HCT116 (cell line): ENCODE measurements at places on chromosomes 11 and 22. TPM values are rescaled to one million over a fixed set of nuclear protein-coding genes. Genes with fewer than 3 reads are reported as not detected.

The TOMT gene
- not detected for total RNA-seq

DNA sequence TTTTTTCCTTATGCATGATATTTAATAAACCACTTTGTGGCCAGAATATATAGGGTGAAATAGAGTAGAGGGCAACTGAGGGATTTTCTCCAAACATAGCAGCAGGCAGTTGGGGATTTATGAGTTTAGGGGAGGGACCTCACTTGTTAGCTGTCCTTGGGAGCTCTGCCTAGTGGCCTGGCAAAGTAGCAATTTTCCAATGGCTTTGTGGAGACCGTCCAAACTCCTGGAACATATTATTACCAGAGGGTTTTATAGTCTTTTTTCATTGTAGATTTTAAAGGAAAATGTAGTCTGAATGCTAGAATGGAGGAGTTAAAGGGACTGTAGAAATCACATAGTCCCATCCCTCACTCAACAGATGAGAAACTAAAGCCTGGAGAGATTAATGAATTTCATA lies 32.3 kb downstream of the AMOTL1 start:
- no peak for DNase-seq
- H3K4me3 ChIP-seq: no peak overlapping the region
- no peak overlapping the region for H3K27ac ChIP-seq
- no peaks in the 10 kb centered on the region for H3K27me3 ChIP-seq
- H3K4me1 ChIP-seq: peaks cover 20% of the 10 kb centered on the region

DNA sequence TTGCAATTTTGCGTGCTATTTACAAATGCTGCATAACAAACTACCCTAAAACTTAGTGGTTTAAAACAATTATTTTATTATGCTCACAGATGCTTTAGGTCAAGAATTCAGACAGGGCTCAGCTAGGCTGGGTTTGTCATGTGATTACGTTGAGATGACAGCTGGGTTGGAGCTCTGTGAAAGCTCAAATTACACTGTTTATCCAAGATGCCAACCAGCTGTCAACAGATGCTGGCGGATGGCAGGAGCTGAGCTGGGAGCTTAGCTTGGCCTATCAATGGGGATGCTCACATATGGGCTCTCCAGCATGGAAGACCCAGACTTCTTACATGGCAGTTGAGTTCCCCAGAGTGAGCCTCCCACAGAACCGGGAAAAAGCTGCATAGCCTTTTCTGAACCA lies 62.7 kb downstream of the STK33 start:
- no peak overlapping the region for H3K4me3 ChIP-seq
- DNase-seq: no peak
- no peaks in the 10 kb centered on the region for H3K27me3 ChIP-seq
- H3K4me1 ChIP-seq: no peaks in the 10 kb centered on the region
- no peaks in the 10 kb centered on the region for H3K36me3 ChIP-seq
- no peak overlapping the region for H3K27ac ChIP-seq

- no peak for DNase-seq
- H3K4me1 ChIP-seq: no peaks in the 10 kb centered on the region
- H3K27me3 ChIP-seq: no peaks in the 10 kb centered on the region
- H3K4me3 ChIP-seq: no peak overlapping the region
- 0 out of 2 replicates have a peak, but pooled peaks cover 4% of the 10 kb centered on the region for H3K36me3 ChIP-seq
These were observed 70.6 kb downstream of the RRAS2 start for GRCh38 chr11:14288189-14288935.

The OR2AG1 gene
- not detected for total RNA-seq

DNA sequence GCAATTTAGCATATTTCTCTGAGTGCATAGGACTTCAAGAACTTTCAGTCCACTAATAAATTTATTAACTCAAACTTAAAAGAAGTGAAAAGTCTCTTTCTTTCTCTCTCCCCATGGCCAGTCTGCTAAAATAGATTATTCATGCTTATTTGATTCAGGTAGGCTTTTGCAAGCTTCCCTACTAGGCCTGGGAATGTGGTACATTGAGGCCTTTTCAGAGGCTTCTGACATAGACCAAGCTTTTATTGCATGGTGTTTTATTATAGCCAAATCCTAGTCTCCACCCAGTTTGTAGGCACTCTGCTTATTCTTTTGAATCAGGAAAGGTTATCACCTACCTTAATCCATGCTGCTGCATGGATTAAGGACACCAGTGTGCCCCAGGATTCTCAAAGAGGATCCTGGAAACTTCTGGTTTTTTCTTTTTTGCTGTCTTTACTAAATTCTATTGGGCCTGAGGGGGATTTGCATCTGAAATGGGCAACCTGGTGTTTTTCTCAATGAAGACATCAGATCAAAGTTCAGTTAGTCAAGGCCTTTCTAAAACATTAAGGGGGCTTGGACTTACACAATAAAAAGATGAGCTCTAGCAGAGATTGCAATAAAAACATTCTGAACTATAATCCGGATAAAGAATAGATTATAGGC lies 92.2 kb downstream of the ELP4 start:
- DNase-seq: no peak
- H3K4me1 ChIP-seq: no peaks in the 10 kb centered on the region
- H3K4me3 ChIP-seq: no peak overlapping the region
- H3K36me3 ChIP-seq: no peaks in the 10 kb centered on the region
- H3K27ac ChIP-seq: no peak overlapping the region

The PTS gene
- total RNA-seq: 45.7 TPM

The LINC01488 gene
- total RNA-seq: not detected

- H3K36me3 ChIP-seq: no peaks in the 10 kb centered on the region
- peak within 1 kb of the TSS; percentile 22; the same call in 1 of the 2 replicates for H3K27ac ChIP-seq
- no peaks in the 10 kb centered on the region for H3K27me3 ChIP-seq
These were observed at the start of gene PAX6 for GRCh38 chr11:31810779-31811647. Gene PAX6, minus strand, starts transcription at chr11:31811322. Its CDS starts 4,911 bp downstream, at chr11:31806411.

DNA sequence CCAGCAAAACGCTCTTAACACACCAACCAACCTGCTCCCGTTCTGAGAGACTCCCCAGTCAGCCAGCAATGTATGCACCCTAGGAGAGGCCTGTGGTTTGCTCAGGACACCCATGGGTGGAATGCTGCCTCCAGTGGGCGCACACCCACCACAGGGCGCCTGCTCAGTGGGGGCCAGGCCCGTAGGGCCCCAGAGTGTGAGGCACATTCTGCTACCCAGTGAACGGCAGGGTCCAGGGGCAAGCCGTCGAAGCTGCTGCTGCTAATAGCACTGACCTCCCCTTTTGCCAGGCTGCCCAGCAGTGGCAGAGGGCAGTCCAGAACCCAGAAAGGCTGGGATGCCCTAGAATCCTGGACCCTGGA lies 12.8 kb downstream of the B3GAT1 start:
- no peak overlapping the region for H3K4me3 ChIP-seq
- peaks cover 7% of the 10 kb centered on the region for H3K4me1 ChIP-seq
- H3K36me3 ChIP-seq: no peaks in the 10 kb centered on the region
- H3K27me3 ChIP-seq: peaks cover 6% of the 10 kb centered on the region; the same call in 1 of the 2 replicates

DNA sequence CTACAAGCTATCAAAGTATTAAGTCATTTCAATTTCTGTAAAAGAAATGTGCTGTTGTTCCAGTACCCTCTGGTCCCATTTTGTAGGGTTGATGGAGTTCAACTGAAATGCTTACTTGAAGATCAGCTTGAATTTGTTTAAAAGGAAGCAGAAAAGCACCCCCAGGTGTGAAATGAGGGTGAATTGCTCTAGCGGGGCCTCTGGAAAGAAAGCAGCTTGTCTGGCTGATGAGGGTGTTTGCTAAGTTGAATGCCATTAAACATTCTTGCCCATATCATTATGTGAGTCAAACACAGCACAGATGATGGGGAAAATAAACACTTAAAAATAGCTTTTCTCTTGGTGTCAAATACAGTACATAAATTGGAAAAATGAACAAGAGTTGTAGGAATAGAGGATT lies 280.3 kb downstream of the RAB38 start:
- no peak overlapping the region for H3K27ac ChIP-seq
- no peaks in the 10 kb centered on the region for H3K36me3 ChIP-seq
- H3K4me3 ChIP-seq: no peak overlapping the region
- H3K4me1 ChIP-seq: no peaks in the 10 kb centered on the region
- no peak for DNase-seq
- H3K27me3 ChIP-seq: peaks cover 44% of the 10 kb centered on the region

The MRGPRE gene
- not detected for total RNA-seq

The RFPL3 gene
- not detected for total RNA-seq

GRCh38 chr22:43828725-43828997 lies 16.6 kb upstream of the EFCAB6 start:
- no peaks in the 10 kb centered on the region for H3K36me3 ChIP-seq
- no peak for DNase-seq
- H3K27ac ChIP-seq: no peak overlapping the region
- no peaks in the 10 kb centered on the region for H3K4me1 ChIP-seq

DNA sequence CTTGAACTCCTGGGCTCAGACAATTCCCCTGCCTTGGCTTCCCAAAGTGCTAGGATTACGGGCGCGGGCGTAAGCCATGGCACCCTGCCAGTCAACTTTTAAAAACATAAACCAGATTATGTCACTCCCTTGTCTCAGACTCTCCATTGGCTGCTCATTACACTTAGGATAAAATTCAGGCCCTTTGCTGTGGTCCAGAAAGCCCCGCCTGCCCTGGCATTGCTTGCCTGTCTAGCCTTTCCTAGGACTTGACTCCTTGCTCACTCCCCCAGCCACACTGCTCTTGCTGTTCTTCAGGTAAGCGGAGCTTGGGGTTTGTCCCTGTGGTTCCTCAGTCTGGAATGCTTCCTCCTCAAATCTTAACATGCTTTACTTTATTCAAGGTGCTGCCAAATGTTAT lies 30.5 kb downstream of the DIXDC1 start:
- no peak for DNase-seq
- no peak overlapping the region for H3K4me3 ChIP-seq
- no peaks in the 10 kb centered on the region for H3K4me1 ChIP-seq
- 0 out of 2 replicates have a peak, but pooled peaks cover 3% of the 10 kb centered on the region for H3K36me3 ChIP-seq
- no peaks in the 10 kb centered on the region for H3K27me3 ChIP-seq
- no peak overlapping the region for H3K27ac ChIP-seq

The SCGB1A1 gene
- 2.0 TPM for total RNA-seq

The PANX3 gene
- total RNA-seq: not detected

- H3K27ac ChIP-seq: no peak overlapping the region
- H3K4me3 ChIP-seq: no peak overlapping the region
- peaks cover 15% of the 10 kb centered on the region; the same call in 1 of the 2 replicates for H3K27me3 ChIP-seq
These were observed 192.2 kb upstream of the BLID start for GRCh38 chr11:122308226-122308625.

DNA sequence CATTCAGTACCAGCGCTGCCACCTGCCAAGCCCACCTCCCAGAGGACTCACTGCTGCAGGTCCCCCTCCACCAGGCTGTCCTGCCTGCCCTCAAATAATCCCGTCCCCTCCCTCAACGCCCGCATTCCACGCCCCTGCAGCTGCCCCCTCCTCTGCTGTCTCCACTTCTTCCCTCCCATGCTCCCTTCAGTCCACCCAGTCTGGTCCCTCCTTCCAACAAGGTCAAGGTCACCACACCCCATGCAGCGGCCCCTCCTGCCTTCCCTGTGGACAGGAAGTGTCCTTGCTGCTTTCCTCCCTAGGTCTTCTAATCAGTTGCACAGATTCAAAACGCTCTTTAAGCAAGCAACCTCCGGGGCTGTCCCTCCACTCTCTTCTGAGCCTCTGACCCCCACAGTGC lies 12.1 kb downstream of the MACROD1 start:
- DNase-seq: no peak
- H3K27me3 ChIP-seq: no peaks in the 10 kb centered on the region
- no peak overlapping the region for H3K4me3 ChIP-seq
- no peaks in the 10 kb centered on the region for H3K36me3 ChIP-seq
- H3K4me1 ChIP-seq: no peaks in the 10 kb centered on the region

- no peaks in the 10 kb centered on the region for H3K27me3 ChIP-seq
- H3K36me3 ChIP-seq: no peaks in the 10 kb centered on the region
- no peaks in the 10 kb centered on the region for H3K4me1 ChIP-seq
- no peak overlapping the region for H3K4me3 ChIP-seq
- DNase-seq: no peak
These were observed 43.6 kb upstream of the PRR5 start for GRCh38 chr22:44658311-44658953.

- peak; percentile 26 for DNase-seq
- no peaks in the 10 kb centered on the region for H3K36me3 ChIP-seq
- H3K4me3 ChIP-seq: no peak overlapping the region
- H3K4me1 ChIP-seq: no peaks in the 10 kb centered on the region
- H3K27me3 ChIP-seq: no peaks in the 10 kb centered on the region
- H3K27ac ChIP-seq: no peak overlapping the region
These were observed 79.0 kb downstream of the AASDHPPT start for GRCh38 chr11:106156290-106156937.

GRCh38 chr11:32529994-32530588 lies 53.5 kb upstream of the EIF3M start:
- H3K27me3 ChIP-seq: no peaks in the 10 kb centered on the region
- no peak overlapping the region for H3K4me3 ChIP-seq
- no peak overlapping the region for H3K27ac ChIP-seq

GRCh38 chr22:46581538-46582244 lies 38.5 kb upstream of the GRAMD4 start:
- peaks cover 13% of the 10 kb centered on the region; the same call in 1 of the 2 replicates for H3K4me1 ChIP-seq
- no peak overlapping the region for H3K4me3 ChIP-seq
- H3K36me3 ChIP-seq: no peaks in the 10 kb centered on the region
- no peak for DNase-seq
- no peaks in the 10 kb centered on the region for H3K27me3 ChIP-seq

The MS4A12 gene
- not detected for total RNA-seq

DNA sequence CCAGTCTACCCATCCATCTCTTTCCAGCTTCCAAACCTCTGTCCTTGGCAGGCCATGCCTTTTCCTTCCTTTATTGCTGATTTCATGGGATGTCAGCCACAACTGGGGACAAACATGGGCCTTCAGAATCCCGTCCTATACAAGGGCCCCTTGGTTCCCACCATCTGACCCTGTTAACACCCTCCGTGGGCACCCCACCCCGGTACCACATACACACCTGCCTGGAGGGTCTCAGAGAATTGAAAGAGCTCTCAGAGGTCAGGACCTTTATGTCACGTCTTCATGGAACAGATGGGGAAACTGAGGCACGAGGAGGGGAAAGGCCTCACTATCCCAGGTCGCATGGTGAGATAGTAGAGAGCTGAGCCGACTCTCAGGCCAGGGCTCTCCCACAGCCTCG lies 53.0 kb downstream of the MPPED1 start:
- H3K4me1 ChIP-seq: no peaks in the 10 kb centered on the region

DNA sequence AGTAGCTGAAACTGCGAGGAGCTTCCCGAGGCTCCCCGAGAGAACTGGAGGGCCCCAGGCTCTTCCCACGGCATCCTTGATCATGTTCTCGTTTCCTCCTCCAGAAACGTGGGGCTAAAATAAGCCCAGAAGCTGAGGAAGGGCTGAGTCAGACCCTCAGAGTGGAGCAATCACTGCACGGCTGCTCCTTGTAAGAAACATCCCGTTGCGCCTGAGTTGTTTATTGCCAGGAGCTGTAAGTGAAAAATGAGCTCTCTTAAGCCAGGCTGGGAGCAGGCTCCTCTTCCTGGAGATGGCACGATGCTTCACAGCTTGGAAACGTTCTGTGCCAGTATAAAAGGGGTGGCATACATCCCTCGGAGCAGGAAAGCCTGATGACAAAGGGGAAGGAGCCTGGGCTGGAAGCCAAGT lies 47.3 kb upstream of the SYN3 start:
- no peaks in the 10 kb centered on the region for H3K36me3 ChIP-seq
- H3K27ac ChIP-seq: no peak overlapping the region
- no peak for DNase-seq
- H3K27me3 ChIP-seq: no peaks in the 10 kb centered on the region
